NCI-H226 (cell line): ENCODE measurements at places on chromosomes 3 and 15.
A peak's percentile ranks its signal among the peaks of the same experiment; 100 is the strongest.

- DNase-seq = peak; percentile 66
These were observed 15.4 kb upstream of the RFC4 start for GRCh38 chr3:186821429-186822387.

- DNase-seq = no peak
These were observed 238.0 kb upstream of the EOMES start for GRCh38 chr3:27960133-27960532.

GRCh38 chr3:55446850-55447249 lies 40.3 kb downstream of the WNT5A start:
- no peak for DNase-seq

DNA sequence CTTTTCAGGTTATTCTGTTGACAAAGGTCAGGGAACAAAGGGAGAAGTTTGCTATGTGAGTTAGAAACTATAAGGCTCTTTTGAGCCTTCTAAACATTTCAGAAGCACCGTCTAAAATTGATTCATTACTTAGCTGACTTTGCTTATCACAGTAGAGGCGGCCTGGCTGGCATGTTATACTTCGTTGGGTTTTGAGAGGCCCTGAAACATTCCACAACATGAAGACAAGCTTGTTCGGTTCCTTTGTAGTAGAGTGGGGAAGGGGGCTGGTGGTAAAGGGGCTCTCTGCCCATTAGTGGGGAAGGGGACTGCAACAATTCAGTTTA lies 23.6 kb downstream of the ZBTB38 start:
- DNase-seq = no peak

- DNase-seq = no peak
These were observed 312.5 kb downstream of the NTRK3 start for GRCh38 chr15:87944050-87944449.

DNA sequence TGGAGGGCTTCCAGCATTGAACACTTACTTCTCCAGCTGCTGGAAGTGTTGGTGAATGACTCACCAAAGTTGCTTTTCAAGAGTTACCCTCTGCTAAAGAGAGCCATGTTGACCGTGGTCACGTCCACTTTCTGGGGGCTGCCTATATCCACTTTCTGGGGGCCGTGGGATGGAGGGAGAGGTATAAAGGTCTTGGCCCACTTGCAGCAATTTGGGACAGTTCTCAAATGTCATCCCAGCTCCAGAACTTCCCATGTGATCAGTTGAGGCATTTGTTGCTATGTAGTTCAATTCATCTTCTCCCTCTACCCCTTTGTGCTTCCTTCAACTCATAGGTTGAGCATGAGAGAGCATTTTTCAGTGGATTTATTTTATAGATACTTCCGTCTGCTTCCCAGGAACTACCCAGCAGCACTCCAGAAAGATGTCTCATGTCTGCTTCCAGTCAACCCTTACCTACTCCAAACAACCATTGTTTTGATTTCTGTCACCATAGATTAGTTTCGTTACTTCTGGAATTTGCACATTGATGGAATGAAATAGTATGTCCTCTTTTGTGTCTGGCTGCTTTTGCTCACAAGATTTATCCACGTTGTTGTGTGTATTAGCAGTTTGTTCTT lies 130.6 kb downstream of the TCF12 start:
- no peak for DNase-seq

DNA sequence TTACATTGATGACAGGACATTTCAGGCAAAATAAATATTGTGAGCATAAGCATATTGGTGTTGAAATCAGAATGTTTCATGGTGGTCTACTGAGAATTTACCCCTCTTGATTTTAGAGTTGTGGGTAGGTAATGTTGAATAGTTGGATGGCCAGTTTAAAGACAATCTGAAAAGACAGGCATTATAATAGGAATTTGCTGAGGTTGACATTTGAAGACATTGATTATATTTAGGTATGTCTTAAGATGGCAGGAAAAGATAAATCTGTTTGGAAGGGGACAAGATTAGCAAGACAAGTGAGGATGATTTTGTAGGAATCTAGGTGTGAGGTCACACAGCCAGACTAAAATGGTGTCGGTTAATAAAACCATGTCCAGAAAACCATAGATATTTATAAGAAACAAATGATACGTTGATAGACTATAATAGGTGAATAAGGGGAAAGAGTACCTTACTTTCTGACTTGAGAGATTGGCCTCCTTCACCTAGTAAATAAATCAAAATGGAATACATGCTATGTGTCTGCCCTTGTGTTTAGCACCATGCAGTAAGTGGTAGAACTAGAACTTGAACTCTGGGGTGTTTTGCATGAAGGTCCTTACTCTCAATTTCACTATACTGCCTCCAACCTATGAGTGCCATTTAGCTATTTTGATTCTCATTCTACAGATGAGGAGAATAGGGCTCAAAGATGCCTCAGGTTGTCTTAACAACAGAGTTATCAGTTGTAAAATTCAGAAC lies 57.9 kb downstream of the ALCAM start:
- no peak for DNase-seq

DNA sequence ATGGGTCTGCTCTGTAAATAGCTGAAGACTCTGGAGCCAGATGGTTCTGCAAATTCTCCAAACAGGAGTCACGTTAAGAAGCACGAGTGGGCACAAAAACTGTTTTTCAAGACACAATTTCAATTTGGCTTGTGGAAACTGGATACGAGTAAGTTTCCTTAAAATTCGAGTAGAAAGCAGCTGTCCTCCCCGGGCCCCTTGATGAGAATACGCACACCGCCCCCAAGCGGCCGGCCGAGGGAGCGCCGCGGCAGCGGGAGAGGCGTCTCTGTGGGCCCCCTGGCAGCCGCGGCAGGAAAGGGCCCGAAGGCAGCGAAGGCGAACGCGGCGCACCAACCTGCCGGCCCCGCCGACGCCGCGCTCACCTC lies 778 bp upstream of the THBS1 start:
- DNase-seq = peak; percentile 66

- no peak for DNase-seq
These were observed 44.7 kb downstream of the BOC start for GRCh38 chr3:113255854-113256615.

- peak; percentile 58 for DNase-seq
These were observed 243.5 kb downstream of the NFKBIZ start for GRCh38 chr3:102092617-102093466.

DNA sequence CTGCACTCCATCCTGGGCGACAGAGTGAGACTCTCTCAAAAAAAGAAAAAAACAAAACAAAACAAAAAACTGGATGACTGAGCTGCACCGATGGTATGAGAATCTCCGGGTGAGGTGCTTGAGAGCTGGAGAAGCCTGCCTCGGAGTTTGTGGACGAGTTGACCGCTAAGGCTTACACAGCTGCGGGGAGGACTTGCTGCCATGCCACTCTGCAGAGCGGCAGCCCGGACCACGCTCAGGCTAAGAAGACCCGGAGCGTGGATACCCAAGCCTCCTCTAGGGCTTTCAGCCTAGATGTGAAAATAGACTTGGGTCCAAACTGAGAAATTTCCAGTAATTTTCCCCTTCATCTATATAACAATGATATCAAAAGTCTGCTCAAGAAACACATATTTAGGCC lies 16.0 kb downstream of the NRROS start:
- no peak for DNase-seq

- DNase-seq = no peak
These were observed 480.1 kb downstream of the FOXP1 start for GRCh38 chr3:71103430-71103921.

DNA sequence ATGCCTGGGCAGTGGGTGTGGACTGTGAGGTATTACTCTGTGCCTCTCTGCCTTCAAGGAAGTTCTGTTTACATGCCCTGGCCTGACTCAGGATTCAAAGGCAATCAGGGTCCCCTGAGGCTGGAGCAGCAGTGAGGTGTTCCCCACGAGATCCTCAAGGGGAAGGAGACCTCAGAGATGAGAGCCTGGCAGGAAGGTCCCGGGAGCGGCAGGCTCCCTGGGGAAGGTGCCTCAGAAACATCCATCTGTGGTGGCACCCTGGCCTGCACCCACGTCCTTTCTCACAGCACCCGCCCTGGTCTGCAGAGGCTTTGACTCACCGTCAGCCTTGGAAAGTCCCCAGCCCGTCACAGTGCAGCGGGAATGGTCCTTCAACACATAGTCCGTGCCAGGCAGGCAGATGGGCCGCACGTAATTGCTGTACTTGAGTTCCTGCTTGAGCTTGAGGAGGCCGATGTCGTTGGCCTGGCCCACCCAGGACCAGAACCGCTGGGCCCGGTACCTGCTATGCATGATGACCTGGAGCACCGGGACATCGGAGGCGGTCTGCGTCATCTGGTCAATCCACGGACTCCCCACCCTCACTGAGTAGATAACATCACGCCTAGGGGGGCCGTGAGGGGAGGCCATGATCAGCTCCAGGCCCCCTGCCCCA lies 3.6 kb downstream of the PRSS50 start:
- no peak for DNase-seq
